ENCODE measurements at places on chromosomes 2 and 18. TPM values are rescaled to one million over a fixed set of nuclear protein-coding genes. Genes with fewer than 3 reads are reported as not detected.

The MAP3K20 gene
- total RNA-seq: 11.6 TPM

The DYNAP gene
- not detected for total RNA-seq

The CCDC150 gene
- total RNA-seq: 3.8 TPM

The PCARE gene
- not detected for total RNA-seq

The CHRND gene
- total RNA-seq: not detected

The LRATD1 gene
- 17.1 TPM for total RNA-seq

The CROCC2 gene
- total RNA-seq: not detected

The SLC38A11 gene
- total RNA-seq: 0.34 TPM

The FAP gene
- total RNA-seq: 50.0 TPM

The MREG gene
- total RNA-seq: 10.3 TPM

The CYTIP gene
- total RNA-seq: 0.82 TPM

The DSC1 gene
- not detected for total RNA-seq

The EXOC6B gene
- total RNA-seq: 35.1 TPM

The ERBB4 gene
- total RNA-seq: 0.18 TPM

The NEMP2 gene
- total RNA-seq: 1.9 TPM

The CDH19 gene
- not detected for total RNA-seq
